HepG2 (cell line): ENCODE measurements at places on chromosomes 16 and 17.

DNA sequence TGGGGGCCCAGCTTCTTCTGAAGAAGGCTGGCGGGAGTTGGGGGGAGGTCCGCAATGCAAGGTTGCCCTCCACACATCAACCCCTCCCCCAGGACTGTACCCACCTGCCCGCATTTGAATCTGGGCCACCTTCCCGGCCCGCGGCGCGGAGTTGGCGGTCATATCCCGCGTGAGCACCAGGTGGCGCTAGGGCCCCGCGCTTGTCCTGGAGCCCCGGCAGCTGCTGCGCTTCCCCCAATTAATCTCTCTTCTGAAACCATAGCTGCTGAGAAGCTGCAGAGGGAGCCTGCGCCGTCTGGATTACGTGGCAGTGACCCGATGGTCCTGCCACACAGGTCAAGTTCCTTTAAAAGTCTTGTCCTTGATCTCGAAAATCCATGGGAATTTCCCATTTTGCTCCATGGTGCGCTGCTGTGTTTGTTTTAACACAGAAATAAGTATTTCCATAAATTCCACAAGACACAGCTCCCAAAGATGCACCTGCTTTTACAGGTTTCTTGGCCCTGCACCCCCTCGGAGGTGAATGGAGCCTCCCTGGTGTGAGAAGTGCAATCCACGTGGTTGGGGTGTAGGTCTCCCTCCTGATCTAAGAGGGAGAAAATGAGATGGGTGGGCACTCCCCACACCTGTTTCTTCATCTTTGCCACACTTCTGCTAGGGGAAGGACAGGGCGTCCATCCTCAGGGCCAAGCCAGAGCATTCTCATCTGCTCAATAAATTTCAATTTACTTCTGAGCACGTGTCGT, 22.1 kb downstream of the COX4I1 start:
- DNase-seq = peak; percentile 67

- DNase-seq = peak; percentile 39
Observed at GRCh38 chr16:53041320-53042051, 11.2 kb downstream of the CHD9NB start.

DNA sequence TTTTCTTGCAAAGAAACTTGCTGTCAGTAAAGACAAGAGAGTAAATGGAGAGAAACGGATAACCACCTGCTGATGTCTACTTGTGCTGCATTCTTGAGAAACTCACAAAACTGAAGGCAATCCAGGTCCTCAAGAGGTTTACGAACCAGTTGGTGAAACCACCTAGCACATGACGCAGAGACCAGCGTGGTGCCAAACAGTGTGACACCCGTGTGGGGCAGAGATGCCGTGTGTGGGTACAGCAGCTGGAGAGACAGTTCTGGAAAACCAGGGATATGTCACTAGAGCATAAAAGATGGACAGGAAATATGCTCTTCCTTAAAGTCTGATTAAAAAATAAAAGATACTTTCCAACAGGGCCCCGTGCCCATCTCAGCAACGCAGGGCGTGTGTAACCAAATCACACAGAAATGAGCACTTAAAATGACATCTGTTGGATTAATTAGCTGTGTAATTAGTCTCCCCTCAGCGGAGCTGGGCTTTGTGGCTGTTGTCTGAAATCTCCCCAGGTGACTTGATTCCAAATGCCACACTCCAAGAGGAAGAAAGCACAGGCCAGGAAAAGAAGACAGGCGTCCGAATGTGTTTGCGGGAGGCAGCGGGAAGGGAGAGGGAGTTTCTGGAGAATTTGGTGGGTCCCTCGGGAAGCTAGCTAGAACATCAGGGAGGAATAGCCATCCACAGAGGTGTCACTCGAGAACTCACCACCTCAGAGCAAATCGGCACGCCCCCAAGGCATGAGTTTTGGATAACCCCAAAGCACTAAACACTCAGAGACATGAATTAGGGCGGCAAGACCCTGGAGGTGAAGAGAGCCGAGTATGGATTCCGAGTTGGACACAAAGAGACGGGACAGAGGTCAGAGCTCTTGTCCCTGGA, 109.8 kb downstream of the ZFHX3 start:
- no peak for DNase-seq

GRCh38 chr16:71647391-71647790, 21.4 kb downstream of the MARVELD3 start:
- no peak for DNase-seq

- no peak for DNase-seq
Observed at GRCh38 chr17:38428112-38428642, at the start of gene ARHGAP23. Gene ARHGAP23, plus strand, starts transcription at chr17:38428464. Its CDS starts 22 bp downstream, at chr17:38428486.

- no peak for DNase-seq
Observed at GRCh38 chr16:83704656-83705055, 103.1 kb upstream of the HSBP1 start.

- no peak for DNase-seq
Observed at GRCh38 chr16:1778200-1779179, 3.9 kb downstream of the SPSB3 start.

GRCh38 chr17:81513753-81514488, 1.3 kb upstream of the ACTG1 start:
- peak; percentile 72 for DNase-seq
